ENCODE measurements at places on chromosomes 13 and 19.

DNA sequence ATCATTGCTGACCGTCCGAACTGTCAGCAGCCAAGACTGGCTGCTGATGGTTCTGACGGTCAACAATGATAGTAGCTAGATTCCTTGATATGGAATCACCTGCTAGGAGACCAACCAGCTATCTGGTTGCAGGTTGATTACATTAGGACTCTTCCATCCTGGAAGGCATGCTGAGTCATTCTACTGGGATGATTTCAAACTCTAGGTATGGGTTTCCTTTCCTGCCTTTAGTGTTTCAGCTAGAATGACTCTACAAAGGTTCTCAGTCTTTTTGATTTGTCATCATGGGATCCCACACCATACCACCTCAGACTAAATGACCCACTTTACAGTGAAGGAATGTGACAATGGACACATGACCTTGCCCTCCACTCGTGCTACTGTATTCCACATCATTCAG is 138.1 kb upstream of the KL start:
- no peak for DNase-seq

DNA sequence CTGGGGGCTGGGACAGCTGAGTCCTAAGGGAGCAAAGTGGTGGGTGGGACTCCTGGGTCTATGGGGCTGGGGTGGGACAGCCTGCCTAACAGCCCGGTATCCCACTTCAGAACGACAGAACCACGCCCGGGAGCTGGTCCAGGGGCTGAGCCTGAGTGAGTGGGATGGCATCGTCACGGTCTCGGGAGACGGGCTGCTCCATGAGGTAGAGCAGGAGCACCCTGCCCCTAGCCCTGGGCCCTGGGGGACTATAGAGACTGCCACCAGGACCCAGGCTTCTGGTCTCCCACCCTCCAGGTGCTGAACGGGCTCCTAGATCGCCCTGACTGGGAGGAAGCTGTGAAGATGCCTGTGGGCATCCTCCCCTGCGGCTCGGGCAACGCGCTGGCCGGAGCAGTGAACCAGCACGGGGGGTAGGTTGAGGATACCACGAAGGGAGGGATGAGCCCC is 8.6 kb downstream of the SPHK2 start:
- DNase-seq = no peak

- no peak for DNase-seq
Measured at GRCh38 chr13:51326777-51327176, 12.7 kb upstream of the SERPINE3 start.

DNA sequence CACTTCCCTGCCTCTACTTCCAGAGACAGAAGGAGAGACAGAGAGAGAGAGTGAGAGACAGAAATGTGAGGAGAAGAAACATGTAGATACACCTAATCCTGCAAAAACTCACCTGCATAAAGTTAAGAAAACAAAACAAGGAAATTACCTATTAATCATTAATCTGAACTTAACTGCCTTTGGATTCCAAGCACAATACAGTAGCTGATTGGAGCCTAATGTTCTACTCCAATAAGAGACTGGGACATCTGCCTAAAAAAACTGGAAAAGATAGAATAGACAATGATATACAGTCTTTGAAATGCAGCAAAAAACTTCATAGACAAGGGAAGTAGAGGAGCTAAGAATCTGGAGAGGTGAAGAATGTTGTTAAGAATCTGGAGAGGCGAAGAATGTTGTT is 910.2 kb upstream of the SLC10A2 start:
- DNase-seq = no peak

DNA sequence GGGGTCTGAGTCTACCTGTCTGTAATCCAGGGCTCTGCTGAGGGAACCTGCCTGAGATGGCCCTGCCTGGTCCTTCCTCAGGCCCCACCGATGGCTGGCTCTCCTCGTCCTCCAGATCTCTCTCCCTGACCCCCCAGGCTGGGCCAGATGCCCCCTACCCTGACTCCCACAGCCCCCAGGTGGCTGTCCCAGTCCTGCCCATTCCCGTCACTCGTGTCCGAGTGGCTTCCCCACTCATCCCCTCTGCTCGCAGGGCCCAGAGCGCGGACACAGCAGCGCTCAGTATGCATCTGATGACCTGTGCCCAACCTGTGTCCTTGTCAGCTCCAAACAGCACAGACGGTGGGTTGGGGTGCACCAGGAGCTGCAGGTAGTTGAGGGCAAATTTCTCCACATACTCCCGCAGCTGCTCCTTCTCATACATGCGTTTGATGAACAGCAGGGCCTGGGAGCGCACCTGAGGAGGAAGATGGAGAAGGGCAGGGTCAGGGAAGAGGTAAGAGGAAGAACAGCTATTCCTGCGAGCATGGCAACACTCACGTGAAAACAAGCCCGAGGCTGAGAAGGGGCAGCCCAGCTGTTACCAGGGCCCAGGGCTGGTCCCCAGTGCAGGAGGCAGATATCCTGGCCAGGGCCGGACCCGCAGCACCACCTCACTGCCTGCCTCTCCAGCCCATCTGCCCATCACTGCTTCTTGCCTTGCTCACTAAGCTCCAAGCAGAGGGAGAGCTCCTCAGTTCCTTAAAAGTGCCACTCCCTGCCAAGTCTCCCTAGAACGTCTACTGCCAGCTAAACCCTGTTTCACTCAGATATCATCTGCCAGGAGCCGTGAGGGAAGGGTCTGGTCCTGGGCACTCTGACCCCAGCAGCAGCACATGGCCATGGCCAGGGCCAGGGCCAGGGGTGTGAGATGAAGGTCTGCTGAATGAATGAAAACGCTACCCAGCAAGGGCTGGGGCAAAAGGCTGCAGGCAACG is 11.1 kb upstream of the RSPH6A start:
- DNase-seq = no peak

- DNase-seq = no peak
Measured at GRCh38 chr19:317710-318508, 26.7 kb downstream of the MIER2 start.

- no peak for DNase-seq
Measured at GRCh38 chr19:4979211-4979807, 10.4 kb downstream of the KDM4B start.
